Aorta (tissue), 5 donors: ENCODE measurements at places on chromosomes 7 and 10.

DNA sequence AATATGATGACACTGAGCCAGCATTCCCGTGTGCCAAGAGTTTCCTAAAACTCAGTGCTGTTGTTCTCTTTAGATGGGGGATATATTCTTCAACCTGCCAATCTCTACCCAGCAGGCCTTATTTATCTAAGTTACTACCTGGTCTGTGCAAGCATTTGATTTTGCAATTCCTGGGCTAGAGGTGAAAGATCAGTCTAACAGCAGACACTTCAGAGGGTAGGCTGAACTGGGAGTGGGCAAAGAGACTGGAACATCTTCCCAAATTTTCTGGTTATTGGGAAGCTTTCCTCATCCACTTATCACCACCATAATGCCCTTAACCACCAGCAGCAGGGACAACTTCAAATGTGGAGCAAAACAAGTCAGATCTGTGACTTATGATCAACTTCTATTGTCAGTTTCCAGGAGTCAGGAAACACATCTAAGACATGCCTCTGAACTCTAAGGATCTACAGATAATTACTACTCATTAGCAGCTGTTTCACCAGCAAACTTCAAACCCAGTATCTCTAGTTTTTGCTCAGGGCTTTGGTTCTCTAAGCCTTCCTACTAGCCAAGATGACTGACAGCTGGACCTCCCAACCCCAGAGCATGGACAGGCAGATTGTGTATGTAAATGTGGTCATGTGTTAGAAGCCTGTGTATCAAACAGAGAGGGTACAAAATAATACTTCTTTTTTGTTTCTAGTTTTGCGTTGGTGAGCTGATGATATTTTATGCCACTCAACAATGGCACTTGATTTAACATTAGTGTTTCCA lies 1.0 kb downstream of the ASAH2 start:
- no peak for DNase-seq

DNA sequence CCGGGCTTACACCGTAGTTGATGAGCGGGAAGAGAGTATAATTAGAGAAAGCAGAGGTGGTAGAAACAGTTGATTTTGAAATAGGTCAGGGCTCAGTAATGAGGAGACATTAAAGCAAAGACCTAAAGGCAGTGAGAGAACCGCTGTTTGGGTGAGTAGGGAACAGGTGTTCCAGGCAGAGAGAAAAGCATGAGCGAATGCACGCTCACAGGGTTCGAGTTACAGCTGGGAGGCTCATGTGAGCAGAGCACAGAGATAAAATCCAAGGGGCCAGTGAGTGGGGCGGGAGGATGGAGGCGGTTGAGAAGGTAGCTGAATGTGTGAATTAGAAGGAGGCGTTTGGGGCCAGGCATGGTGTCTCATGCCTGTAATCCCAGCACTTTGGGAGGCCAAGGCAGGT lies 39.9 kb downstream of the APBB1IP start:
- DNase-seq = no peak

GRCh38 chr10:99170116-99170675 lies 65.5 kb downstream of the HPSE2 start:
- no peak for DNase-seq

- DNase-seq = no peak
These were observed 103.8 kb downstream of the SORBS1 start for GRCh38 chr10:95457319-95457886.

- DNase-seq = peak; percentile 21
These were observed 187.1 kb downstream of the ADARB2 start for GRCh38 chr10:1550291-1550595.

DNA sequence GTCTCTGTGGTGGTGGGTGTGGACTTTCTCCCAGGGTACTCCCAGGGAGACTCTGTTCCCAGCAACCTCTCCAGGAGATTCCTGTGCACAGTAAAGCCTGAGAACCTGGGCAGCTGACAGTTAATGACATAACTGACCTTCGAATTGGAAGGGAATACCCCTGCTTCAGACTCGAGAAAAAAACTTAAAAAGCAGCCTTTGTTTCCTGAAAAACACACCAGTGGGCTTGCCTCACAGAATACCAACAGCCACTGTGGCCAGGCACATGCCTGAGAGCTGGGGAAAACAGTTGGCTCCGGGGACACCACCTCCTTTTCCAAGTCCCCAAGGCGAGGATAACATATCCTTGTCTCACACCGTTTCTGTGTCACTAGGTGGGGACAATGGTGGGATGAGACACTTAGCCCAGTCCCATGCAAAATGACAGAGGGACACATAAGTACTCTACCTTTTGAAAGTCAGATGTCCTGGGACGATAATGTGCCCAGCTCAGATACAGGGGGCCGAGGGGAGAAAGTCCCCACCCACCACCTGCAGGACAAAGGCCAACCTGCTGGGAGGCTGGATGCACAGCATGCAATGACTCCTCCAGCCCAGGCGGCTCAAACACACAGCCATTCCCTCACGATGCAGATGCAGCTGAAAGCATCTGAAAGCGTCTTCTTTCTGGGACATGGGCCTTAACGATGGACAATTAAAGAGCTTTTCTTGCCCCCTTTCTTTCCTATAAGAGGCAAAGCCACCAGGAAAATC lies 65.6 kb downstream of the HIPK2 start:
- DNase-seq = no peak

- DNase-seq = peak; percentile 53
These were observed 60.4 kb downstream of the ADD3 start for GRCh38 chr10:110067960-110068770.

DNA sequence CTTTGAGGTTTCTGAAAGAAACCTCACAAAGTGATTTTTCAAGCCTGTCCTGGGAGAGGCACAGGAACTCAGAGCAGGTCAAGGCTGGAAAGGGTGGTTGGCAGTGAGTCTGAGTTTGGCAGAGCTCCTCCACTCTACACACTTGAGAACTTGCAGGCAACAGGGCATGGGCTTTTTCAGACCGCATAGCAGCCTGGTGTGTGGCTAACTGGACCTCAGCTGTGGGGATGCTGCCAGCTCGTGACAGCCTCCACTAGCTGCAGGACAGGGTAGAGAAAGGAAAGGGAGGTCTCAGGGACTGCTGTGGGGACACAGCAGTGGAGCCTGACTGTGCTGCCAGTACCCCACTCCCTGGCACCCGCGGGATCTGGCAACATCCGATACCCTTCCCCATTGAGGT lies 2.6 kb downstream of the CDHR1 start:
- peak; percentile 39 for DNase-seq

DNA sequence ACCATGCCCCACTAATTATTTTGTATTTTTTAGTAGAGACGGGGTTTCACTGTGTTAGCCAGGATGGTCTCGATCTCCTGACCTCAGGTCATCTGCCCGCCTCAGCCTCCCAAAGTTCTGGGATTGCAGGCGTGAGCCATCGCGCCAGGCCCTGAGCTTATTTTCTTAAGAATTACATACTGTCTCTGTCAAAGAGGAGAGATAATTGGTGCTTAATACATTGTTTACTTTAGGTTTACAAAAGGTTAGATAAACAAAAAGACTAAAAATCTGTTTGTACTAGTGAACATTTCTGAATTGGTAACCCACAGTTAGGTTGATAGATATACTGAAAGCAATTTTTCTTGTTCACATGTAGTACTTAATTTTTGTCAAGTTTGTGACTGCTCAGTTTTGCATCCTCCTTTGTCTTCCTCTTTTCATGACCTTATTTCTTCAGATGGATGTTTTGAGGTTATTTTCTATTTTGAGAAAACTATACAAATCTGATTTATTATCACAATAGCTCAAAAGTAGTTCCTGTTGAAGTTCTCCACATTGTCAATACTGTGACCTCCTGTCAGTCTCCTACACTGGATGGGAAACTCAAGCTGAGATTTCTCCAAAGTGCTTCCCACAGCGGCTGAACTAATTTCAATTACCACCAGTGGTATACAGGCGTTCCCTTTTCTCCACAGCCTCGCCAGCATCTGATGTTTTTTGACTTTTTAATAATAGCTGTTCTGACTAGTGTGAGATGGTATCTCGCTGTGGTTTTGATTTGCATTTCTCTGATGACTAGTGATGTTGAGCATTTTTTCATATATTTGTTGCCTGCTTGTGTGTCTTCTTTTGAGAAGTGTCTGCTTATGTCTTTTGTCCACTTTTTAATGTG lies 22.5 kb downstream of the HHEX start:
- no peak for DNase-seq

DNA sequence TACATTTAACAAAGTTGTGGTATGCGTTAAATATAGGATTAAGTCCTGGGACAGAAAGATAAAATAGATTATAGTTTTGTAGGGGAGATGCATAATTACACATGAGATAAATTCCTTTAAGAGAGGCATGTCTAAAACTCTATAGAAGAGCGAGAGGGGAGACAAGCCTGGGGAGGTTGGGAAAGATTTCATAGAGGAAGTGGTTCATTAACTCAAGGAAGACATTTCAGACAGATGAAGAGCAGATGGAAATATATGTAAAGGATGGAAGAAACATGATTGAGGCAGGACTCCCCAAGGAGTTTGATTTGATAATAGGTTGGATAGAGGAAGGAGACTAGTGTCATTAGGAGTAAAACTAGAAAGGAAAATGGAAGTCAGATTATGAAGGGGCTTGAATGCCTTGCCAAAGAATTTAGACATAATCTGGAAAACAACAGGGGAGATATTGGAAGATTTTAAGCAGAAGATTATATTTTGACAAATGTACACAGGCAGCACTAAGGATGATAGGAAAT lies 96.1 kb downstream of the PHTF2 start:
- DNase-seq = no peak

DNA sequence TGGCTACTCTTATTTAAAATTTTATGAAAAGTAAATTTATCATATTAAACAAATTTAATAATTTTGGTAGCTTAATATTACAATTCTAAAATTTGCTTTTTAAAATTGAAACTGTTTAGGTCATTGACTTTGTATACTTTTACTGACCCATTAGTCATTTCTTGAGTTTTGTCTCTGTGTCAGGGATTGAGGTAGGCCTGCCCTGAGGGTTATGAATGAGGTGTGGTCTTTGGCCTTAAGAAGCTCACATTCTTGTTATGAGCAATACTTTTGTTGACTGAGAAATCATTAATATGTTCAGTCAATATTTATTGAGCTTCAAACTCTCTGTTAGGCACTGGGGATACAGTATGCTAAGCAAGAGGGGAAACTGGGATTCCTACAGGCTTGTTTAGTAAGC lies 47.0 kb upstream of the RPA3 start:
- no peak for DNase-seq

DNA sequence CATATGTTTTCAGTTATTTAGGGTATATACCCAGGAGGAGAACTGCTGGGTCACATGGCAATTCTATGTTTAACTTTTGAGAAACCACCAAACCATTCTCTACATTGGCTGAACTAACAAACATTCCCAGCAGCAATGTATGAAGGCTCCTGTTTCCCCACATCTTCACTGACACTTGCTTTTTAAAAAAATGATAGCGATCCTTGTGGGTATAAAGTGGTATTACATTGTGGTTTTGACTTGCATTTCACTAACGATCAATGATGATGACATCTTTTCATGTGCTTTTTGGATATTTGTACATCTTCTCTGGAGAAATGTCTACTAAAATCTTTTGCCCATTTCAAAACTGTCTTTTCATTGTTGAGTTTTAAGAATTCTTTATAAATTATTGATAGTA lies 51.2 kb upstream of the ANAPC16 start:
- DNase-seq = no peak

DNA sequence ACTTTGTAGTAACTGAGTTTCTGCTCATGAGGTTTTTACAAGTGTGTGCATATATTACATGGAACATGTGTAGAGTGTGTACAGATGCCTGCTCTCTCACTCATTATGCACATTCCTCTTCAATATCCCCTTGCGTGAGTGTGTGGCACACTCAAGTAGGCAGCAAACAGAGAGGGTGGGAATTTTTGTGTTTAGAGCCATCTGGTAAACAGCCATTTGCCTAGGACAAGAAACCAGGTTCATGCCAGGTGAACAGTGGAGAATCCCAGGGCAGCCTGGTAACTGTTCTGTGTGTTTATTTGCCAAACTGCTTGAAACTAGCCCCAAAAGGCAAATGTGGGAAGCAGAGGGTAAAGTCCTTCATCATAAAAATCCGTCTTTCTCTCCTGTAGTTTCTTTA lies 19.9 kb downstream of the FBXW4 start:
- DNase-seq = no peak
